ENCODE measurements at places on chromosomes 2 and 18. TPM values are rescaled to one million over a fixed set of nuclear protein-coding genes. Genes with fewer than 3 reads are reported as not detected.

CREG2 gene
- total RNA-seq = not detected

CRYGC gene
- not detected for total RNA-seq

HOXD8 gene
- total RNA-seq = 5.3 TPM

SLC20A1 gene
- total RNA-seq = 209 TPM

ARMC9 gene
- total RNA-seq = 26.9 TPM

UNC80 gene
- 0.32 TPM for total RNA-seq

STARD6 gene
- 0.29 TPM for total RNA-seq

DQX1 gene
- not detected for total RNA-seq

CHRND gene
- not detected for total RNA-seq

L3MBTL4 gene
- 0.72 TPM for total RNA-seq

ACOXL gene
- total RNA-seq = not detected

SLC38A11 gene
- not detected for total RNA-seq

MZT2A gene
- 193 TPM for total RNA-seq

GPR17 gene
- total RNA-seq = 0.27 TPM

NCKAP5 gene
- 4.9 TPM for total RNA-seq

DNER gene
- total RNA-seq = 0.98 TPM

LCT gene
- 0.08 TPM for total RNA-seq

GNLY gene
- not detected for total RNA-seq

EIF2AK3 gene
- total RNA-seq = 8.5 TPM

TP53I3 gene
- total RNA-seq = 36.7 TPM

CGREF1 gene
- total RNA-seq = 19.0 TPM

COL6A3 gene
- 7.3 TPM for total RNA-seq

C2orf66 gene
- 0.15 TPM for total RNA-seq

IL37 gene
- 1.0 TPM for total RNA-seq

NLRC4 gene
- total RNA-seq = not detected

GPC1 gene
- 20.5 TPM for total RNA-seq

IGFBP2 gene
- 169 TPM for total RNA-seq

ACTG2 gene
- total RNA-seq = not detected

ALK gene
- total RNA-seq = 0.34 TPM

ST6GAL2 gene
- not detected for total RNA-seq

PMAIP1 gene
- total RNA-seq = 61.3 TPM

RUFY4 gene
- total RNA-seq = not detected

DSG4 gene
- not detected for total RNA-seq

TAF4B gene
- 13.9 TPM for total RNA-seq

COA5 gene
- total RNA-seq = 53.5 TPM

CPS1 gene
- total RNA-seq = 11.3 TPM

FKBP1B gene
- 6.5 TPM for total RNA-seq

SFT2D3 gene
- 4.8 TPM for total RNA-seq

SATB2 gene
- 7.9 TPM for total RNA-seq

BOLA3 gene
- total RNA-seq = 90.3 TPM

EPHA4 gene
- total RNA-seq = 10.2 TPM

KCNS3 gene
- total RNA-seq = 11.2 TPM

BCL11A gene
- total RNA-seq = 0.79 TPM

PDE1A gene
- not detected for total RNA-seq

TWSG1 gene
- 12.1 TPM for total RNA-seq

MAP4K4 gene
- 80.2 TPM for total RNA-seq

CTAGE1 gene
- total RNA-seq = not detected

CHST9 gene
- total RNA-seq = 0.05 TPM

SCYGR2 gene
- total RNA-seq = not detected

ITGB6 gene
- total RNA-seq = 0.11 TPM

Measured in A375 (cell line).